Regular cardiac myocyte (primary cell): ENCODE measurements at places on chromosomes 3 and 15. TPM values are rescaled to one million over a fixed set of nuclear protein-coding genes. Genes with fewer than 3 reads are reported as not detected.

The CAPN3 gene
- total RNA-seq = 0.77 and 2.0 TPM in 2 replicates

The HERC2 gene
- total RNA-seq = 35.8 and 41.6 TPM in 2 replicates

The CTXN2 gene
- total RNA-seq = not detected in 2 replicates

The ANKRD63 gene
- not detected in 2 replicates for total RNA-seq

The IL5RA gene
- not detected in 2 replicates for total RNA-seq

The ARHGEF26 gene
- 1.1 and 4.0 TPM in 2 replicates for total RNA-seq

The PIGB gene
- total RNA-seq = 10.0 and 13.2 TPM in 2 replicates

The CLPX gene
- 29.9 and 47.5 TPM in 2 replicates for total RNA-seq

The SNTN gene
- total RNA-seq = not detected in 2 replicates

The NAA50 gene
- total RNA-seq = 204 and 242 TPM in 2 replicates

The SCAANT1 gene
- not detected in 2 replicates for total RNA-seq

The CTDSPL gene
- total RNA-seq = 24.5 and 29.9 TPM in 2 replicates

The CCRL2 gene
- 0.19 and 0.28 TPM in 2 replicates for total RNA-seq

The TRNT1 gene
- total RNA-seq = 26.2 and 27.0 TPM in 2 replicates

The TMEM115 gene
- total RNA-seq = 38.3 and 43.1 TPM in 2 replicates

The DCLK3 gene
- under 0.01 and 0.58 TPM in 2 replicates for total RNA-seq

The CCDC13 gene
- 0.19 TPM in 1 of 2 replicates, not detected in the other for total RNA-seq

The OSBPL10 gene
- total RNA-seq = 6.7 and 19.2 TPM in 2 replicates

The VILL gene
- 2.5 and 5.4 TPM in 2 replicates for total RNA-seq

The MGA gene
- total RNA-seq = 31.2 and 48.2 TPM in 2 replicates

The FAM107A gene
- total RNA-seq = not detected in 2 replicates

The RAB7A gene
- total RNA-seq = 43.7 and 46.2 TPM in 2 replicates

The MORC1 gene
- total RNA-seq = not detected in 2 replicates

The EPHB1 gene
- 0.56 and 1.5 TPM in 2 replicates for total RNA-seq

The TIMP4 gene
- total RNA-seq = 0.77 and 2.3 TPM in 2 replicates

The SLC49A4 gene
- 13.4 and 23.1 TPM in 2 replicates for total RNA-seq

The CNTN6 gene
- under 0.01 and 0.28 TPM in 2 replicates for total RNA-seq

The DNAH12 gene
- total RNA-seq = under 0.01 and 0.28 TPM in 2 replicates

The VWA5B2 gene
- not detected in 2 replicates for total RNA-seq

The GNAT1 gene
- total RNA-seq = not detected in 2 replicates

The GALNT15 gene
- total RNA-seq = 4.0 and 27.1 TPM in 2 replicates

The KBTBD12 gene
- not detected in 2 replicates for total RNA-seq

The PLD1 gene
- 28.8 and 58.1 TPM in 2 replicates for total RNA-seq

The MCF2L2 gene
- total RNA-seq = 0.19 and 0.56 TPM in 2 replicates

The ANKRD34C gene
- total RNA-seq = not detected in 2 replicates

The ULK4 gene
- total RNA-seq = 7.9 and 21.7 TPM in 2 replicates

The ZDHHC19 gene
- not detected in 2 replicates for total RNA-seq

The GPR27 gene
- 0.28 TPM in 1 of 2 replicates, not detected in the other for total RNA-seq

The CSTA gene
- total RNA-seq = 0.58 and 2.0 TPM in 2 replicates

The LMAN1L gene
- total RNA-seq = not detected in 2 replicates

The IQCF5 gene
- total RNA-seq = not detected in 2 replicates

The CCR8 gene
- not detected in 2 replicates for total RNA-seq

The CKMT1A gene
- total RNA-seq = not detected in 2 replicates

The MYO1E gene
- total RNA-seq = 63.6 and 196 TPM in 2 replicates

The THRB gene
- total RNA-seq = 0.19 and 1.4 TPM in 2 replicates

The SLC15A2 gene
- 0.19 and 0.28 TPM in 2 replicates for total RNA-seq

The EXD1 gene
- total RNA-seq = under 0.01 TPM in 1 of 2 replicates, not detected in the other

The CLDN11 gene
- 225 and 382 TPM in 2 replicates for total RNA-seq

The PDIA5 gene
- total RNA-seq = 36.6 and 60.3 TPM in 2 replicates
